ENCODE measurements at places on chromosomes 6 and 20.

GRCh38 chr6:118335325-118335816, 212.7 kb upstream of the PLN start:
- DNase-seq = no peak

DNA sequence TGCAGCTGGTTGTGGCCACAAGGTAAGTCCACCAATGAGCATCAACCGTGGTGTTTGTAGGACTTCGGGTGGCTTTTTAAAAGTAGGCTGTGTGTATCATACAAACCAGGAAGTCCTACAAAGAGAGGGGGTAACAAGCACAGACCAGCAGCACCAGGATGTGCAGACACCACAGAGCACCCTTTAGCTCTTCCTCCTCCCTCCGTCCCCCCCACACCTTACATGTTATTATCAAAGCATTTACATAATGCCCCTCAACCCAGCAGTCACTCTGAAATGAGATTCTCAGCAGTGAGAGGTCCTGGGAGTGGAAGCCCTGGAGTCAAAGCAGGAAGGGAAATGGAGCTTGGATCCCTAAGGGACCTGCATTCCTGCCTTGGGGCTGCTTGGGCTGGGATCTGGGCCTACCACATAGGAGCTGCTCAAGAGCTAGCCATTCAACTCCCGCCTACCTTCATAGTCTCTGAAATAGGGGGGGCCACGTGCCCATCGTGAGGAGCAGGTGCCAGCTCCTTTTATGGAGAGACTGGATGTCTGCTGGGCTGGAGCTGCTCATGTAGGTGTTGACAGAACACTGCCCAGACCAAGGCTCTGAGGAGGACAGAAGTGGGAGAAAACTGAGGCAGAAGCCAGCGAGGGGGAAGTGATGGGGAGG, 90.6 kb downstream of the PSMB1 start:
- DNase-seq = no peak

DNA sequence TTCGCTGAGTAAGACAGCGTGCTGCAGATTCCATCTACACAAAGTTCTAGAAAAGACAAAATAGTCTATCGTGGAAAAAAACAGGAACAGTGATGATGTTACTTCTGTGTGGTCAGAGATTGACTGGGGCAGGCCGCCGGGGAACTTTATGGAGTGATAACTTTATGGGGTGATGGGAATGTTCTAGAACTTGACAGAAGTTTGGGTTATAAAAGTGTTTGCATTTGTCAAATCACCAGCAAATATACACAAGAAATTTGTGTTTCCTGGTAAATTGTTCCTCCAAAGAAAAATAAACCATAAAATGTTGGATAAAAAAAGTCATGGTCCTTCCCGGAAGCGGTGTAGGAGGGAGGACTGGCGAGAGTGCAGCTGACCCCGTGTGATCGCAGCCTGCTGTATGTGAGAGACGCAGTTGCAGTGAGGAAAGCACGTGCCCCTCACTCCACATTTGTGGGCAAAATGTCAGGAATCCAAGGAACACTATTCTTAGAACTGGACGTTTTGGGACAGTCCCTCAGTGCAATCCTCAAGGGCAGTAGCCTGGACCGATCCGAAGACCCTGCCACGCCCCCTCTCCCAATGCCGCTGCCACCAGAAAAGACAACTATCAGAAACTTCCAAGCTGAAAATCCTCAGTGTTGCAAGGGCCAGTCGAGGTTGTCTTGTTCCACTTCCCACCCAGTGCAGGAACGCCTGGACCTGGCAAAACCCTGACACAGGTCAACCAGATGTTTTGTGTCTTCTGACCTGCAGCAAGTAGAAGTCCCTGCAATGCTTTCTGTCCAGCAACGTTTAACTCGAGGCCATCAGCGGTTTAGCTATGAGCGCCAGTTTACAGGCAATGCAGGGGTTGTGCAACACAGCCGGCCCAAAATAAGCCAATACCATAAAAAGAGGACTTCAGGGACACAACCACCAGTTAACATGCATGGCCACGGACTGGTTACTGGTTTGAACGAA, 80.5 kb upstream of the QKI start:
- DNase-seq = no peak

DNA sequence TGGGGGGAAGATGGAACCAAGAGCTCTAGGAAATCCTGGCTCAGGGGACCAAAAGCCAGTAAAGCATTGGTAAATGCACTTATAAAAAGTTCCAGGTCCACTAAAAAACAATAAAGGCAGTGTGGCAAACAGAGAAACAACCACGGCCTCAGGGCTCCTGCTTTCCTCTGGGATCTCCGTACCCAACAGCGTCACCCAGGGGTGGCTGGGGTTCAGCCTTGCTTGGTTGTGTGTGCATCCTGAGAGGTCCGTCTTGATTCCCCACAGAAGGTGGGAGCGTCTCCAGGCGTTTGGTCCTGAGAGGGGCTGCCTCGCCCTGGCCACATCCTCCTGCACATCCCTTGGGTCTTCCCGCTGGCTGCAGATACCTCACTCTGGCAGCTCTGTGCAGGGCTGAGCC, 60.6 kb downstream of the SMOC2 start:
- no peak for DNase-seq

DNA sequence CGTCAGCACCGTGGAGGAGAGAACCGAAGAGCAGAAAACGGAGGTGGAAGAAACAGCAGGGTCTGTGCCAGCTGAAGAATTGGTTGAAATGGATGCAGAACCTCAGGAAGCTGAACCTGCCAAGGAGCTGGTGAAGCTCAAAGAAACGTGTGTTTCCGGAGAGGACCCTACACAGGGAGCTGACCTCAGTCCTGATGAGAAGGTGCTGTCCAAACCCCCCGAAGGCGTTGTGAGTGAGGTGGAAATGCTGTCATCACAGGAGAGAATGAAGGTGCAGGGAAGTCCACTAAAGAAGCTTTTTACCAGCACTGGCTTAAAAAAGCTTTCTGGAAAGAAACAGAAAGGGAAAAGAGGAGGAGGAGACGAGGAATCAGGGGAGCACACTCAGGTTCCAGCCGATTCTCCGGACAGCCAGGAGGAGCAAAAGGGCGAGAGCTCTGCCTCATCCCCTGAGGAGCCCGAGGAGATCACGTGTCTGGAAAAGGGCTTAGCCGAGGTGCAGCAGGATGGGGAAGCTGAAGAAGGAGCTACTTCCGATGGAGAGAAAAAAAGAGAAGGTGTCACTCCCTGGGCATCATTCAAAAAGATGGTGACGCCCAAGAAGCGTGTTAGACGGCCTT, 41.6 kb downstream of the ZBTB2 start:
- DNase-seq = no peak

DNA sequence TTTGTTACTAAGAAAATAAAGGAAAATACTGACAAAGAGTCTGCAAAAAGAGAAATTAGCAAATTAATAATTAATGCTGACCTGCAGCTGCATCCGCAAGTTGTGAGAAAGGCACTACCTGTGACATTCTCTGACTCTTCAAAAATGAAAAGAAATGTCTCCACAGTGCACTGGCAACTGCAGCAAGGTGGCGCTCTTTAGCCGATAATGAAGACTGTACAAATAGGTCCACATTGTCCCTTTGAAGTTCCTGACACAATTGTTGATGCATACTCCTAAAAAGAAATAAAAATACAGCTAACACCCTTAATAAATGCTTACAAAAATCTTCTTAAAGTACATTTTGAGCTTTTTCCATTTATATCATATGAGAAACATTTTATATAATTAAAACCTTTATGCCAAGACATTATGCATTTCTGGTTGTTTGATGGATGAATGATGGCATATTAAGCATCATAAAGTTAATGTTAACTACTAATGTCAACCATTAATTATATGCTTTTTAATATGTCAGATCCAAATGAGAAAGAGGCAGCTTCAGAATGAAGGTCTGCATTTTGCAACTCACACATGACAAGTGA, 96.5 kb downstream of the MMS22L start:
- DNase-seq = peak; percentile 77

DNA sequence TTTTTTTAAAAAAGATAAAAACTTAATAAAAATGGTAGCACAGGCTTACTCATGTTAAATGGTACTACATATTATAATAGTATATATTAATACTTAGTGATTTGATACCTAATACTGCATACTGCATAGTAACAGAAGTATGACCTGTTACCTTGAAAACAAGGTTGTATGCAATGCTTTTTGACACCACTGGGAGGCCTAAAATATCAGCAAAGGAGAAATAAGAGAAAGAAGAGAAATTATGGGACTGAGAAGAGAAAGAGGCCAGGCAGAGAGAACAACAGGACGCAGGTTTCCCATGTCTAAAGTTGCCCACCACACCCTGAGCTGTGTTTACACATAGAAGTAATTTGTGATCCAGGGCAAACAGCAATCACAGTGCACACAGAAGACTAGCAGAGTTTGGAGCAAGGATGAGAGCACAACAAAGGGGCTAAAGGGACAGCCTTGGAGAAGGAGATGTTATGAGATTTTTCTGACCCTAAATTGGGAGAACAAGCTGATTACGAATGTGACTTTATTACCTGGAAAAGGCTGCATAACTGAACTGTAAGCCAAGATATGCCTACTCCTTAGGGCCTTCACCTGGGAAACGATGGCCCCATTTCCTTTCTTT, 73.2 kb downstream of the ROS1 start:
- no peak for DNase-seq

DNA sequence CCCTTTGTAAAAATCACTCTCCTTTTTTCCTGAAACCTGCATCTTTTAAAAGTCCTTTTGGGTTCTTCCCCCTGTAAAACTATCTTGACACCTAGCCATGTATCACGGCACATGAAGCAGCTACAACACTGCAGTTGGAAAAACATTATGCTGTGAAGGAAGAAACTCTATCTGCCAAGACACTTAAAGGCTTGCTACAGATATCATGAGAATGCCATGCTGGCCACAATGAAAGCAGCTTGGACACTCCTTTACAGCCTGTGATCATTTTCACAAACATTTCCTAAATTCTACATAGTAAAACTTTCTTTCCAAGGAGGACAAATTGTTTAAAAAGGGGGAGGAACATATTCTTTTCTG, 31.8 kb downstream of the CNKSR3 start:
- no peak for DNase-seq

GRCh38 chr6:144152334-144152900, 2.1 kb downstream of the STX11 start:
- no peak for DNase-seq

DNA sequence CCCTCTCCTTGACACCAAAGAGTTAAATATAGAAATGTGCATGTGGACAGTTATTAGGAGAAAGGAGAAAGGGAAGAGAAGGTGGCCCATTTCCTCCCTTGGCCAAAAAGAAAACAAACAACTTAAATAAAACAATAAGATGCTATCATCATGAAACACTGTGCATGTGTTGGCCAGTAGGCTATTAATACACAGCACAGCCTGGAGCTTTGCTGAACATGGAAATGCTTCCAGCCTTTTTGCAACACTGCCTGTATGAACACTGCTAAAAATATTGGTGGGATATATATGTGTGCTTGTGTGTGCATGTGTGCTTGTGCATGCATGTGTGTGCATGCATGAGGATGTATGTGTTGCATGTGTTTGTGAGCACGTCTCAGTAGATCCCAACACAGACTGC, 100.4 kb downstream of the LY86 start:
- DNase-seq = no peak
